ENCODE measurements at places on chromosomes 11 and 22. TPM values are rescaled to one million over a fixed set of nuclear protein-coding genes. Genes with fewer than 3 reads are reported as not detected.

The OR8G5 gene
- not detected for total RNA-seq

The LRRN4CL gene
- 4.9 TPM for total RNA-seq

The POU2AF3 gene
- total RNA-seq, result not detected

The NPAS4 gene
- not detected for total RNA-seq

The SEPTIN3 gene
- total RNA-seq, result 0.30 TPM

The ATL3 gene
- total RNA-seq, result 158 TPM

The C22orf23 gene
- total RNA-seq, result 0.26 TPM

The NAALAD2 gene
- total RNA-seq, result 0.46 TPM

The OR52E8 gene
- not detected for total RNA-seq

The SLC7A4 gene
- total RNA-seq, result 0.30 TPM

The ESAM gene
- total RNA-seq, result 2.9 TPM

The NLRP10 gene
- 6.7 TPM for total RNA-seq

The EPS8L2 gene
- 44.8 TPM for total RNA-seq

The OR52R1 gene
- not detected for total RNA-seq

The RAC2 gene
- total RNA-seq, result 6.3 TPM

The OR2D2 gene
- total RNA-seq, result 0.13 TPM

The MMP8 gene
- 0.07 TPM for total RNA-seq

The MS4A15 gene
- not detected for total RNA-seq

The YPEL4 gene
- total RNA-seq, result 1.8 TPM

The ELF5 gene
- total RNA-seq, result not detected

The NLRP14 gene
- 0.07 TPM for total RNA-seq

The CST6 gene
- total RNA-seq, result 2.9 TPM

The MYOD1 gene
- total RNA-seq, result not detected

The ADAMTS8 gene
- 0.07 TPM for total RNA-seq

The TTC36 gene
- 1.3 TPM for total RNA-seq

The DPP3 gene
- 41.2 TPM for total RNA-seq
